NCI-H1417 treated with DMSO at 0.1 percent for 48 hours (cell line): ENCODE measurements at places on chromosomes 5 and 9.

DNA sequence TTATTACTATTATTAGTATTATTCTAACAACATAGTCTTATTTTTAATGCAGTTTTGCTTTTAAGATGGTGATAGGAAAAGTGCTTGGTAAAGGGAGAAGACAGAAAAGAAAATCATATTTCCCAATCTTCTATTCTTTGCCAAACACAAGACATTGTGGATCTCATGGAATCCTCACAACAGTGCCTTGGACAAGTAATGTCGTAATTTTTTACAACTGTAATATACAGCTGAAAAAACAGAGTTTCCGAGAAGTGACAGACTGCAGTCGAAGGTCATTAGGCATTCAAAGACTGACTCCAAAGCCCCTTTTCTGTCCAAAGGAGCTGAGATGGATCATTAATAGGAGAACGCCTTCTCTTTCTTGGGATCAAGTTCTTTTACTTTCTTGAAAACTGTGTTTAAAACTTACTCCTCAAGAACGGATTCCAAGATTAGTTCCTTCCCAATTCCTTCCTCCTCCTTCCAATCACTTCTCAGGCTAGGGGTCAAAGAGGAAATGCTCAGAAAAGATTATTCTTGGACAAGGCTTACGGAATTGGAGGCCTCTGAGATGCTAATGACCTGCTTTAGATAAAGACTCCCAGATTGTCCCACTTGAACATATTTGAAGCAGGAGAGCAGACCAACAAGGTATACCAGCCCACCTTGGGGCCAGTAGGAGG is 24.3 kb upstream of the TRIM32 start:
- no peak for DNase-seq

DNA sequence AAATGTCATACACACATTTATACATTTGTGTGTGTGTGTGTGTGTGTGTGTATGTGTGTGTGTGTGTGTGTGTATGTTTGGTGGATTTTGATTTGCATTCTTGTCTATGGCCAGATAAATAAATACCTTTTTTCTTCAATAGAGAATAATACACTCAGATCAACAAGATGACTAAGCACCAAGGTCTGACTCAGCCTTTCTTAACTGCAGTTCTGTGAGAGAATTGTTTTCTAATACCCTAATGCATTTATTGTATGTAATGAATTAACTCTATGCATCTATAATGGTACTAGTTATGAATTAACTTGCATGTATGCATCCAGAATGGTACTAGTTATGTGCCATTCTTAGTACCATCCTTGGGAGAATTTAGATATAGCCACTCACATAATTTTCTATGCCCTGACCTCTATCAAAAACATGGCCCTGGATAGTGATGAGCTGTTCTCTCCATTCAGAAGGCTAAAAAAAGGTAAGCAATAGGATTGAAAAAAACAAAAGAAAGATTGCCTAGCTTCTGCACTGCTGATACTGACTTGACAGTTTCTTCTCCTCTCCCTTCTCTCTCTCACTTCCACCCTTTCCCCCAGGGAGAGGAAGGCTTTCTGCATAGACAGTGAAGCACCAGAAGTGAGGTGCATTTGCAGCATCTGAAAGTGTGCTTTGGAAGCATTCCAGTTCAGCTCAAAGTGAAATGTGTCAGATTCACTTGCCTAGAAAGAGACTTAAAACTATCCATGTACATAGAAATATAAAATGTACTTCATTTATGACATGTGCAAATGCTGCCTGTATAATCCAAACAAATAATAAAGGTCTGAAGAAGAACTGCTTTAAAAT is 55.1 kb upstream of the CCDC112 start:
- DNase-seq = no peak

DNA sequence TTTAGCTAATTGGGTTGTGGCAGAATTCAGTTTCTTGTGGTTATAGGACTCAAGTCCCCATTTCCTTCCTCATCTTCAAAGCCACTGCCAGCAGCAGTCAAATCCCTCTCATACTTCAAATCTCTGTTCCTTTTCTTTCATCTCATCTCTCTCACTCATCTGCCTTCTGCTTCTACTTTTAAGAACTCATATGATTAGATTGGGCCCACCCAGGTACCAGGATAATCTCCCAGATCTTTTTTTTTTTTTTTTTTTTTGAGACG is 8.0 kb upstream of the REEP5 start:
- no peak for DNase-seq

DNA sequence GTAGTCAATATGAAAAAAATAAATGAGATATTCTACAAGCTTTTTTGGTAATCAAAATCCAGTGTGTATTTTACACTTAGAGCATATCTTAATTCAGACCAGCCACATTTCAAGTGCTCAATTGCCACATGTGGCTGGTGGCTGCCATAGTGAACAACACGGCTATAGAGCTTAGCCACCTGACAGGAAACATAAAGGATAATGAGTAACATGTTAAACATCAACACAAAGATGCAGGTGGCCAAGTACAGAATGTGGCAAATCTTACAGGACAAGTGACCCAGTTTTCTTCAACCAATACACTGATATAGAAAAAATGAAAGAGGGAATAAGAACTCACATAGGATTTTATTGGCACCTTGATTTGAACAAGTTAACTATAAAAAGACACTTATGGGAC is 61.4 kb downstream of the KIF24 start:
- no peak for DNase-seq

GRCh38 chr5:157288405-157289163 is 22.7 kb downstream of the CYFIP2 start:
- no peak for DNase-seq

- no peak for DNase-seq
These were observed 260.3 kb downstream of the ENC1 start for GRCh38 chr5:74380193-74380592.

DNA sequence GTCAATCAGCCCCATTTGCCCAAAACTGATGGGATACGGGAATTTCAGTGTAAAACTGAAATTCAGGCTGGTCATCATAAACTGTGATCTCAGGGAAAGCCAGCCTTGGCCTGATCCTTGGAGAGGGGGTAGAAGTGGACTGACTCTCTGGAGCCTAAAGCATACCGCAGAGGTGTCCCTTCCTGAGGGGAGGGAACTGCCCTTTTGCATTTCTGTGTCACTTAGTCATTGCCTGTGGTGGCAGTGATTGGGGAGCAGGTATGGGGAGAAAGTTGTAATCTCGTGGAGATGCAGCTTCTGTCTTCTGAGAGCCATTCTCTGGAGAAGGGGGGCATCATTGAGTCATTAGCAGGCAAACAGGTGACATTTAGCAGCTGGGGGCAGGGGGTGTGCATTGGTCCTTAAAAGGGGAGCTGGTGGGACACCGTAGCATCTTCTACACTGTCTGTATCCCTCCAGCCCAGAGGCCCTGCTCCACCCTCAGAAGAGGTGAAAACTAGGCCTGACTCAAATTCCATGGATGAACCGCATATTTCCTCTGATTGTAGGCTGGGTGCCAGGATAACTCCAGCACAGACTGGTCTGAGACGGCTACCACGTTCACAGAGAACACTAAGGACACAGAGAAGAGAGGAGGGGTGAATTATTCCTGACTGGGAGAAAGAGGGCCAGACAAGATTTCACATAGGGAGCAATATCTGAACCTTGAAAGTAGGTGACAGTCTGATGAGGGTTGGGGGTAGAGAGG is 143.3 kb downstream of the SEC61B start:
- no peak for DNase-seq

GRCh38 chr9:113179839-113180238 is 29.0 kb downstream of the SLC31A2 start:
- DNase-seq = no peak

DNA sequence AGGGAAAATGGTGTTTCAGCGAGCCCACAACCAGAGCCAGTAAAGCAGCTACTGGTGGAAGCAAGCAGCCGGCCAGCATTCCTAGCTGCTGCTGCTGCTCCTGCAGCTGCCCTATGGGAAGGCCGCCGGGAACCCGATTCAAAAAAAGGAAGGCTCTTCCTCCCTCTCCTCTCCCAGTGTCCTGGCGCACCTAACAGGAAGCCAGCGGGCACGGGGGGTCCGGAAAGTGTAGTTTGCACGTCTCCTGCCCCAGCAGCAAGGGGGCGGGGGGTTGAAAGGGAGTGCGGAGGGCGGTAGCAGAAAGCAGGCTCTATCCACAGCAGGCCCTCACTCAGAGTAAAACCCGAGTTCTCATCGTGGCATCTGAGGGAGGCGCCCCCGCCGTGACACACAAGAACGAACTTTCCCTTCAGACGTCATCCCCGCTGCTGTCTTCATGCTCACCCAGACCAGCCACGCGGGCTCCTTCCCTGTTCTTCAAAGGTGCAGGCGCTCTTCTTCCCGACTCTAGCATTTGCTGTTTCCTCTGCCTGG is 16.5 kb downstream of the GRXCR2 start:
- DNase-seq = no peak

- no peak for DNase-seq
These were observed 85.8 kb downstream of the MRPS27 start for GRCh38 chr5:72234265-72234700.

- DNase-seq = peak; percentile 55
These were observed 32.1 kb downstream of the NAIF1 start for GRCh38 chr9:128034821-128035652.

GRCh38 chr9:138020120-138020794 is 142.7 kb downstream of the CACNA1B start:
- DNase-seq = no peak

DNA sequence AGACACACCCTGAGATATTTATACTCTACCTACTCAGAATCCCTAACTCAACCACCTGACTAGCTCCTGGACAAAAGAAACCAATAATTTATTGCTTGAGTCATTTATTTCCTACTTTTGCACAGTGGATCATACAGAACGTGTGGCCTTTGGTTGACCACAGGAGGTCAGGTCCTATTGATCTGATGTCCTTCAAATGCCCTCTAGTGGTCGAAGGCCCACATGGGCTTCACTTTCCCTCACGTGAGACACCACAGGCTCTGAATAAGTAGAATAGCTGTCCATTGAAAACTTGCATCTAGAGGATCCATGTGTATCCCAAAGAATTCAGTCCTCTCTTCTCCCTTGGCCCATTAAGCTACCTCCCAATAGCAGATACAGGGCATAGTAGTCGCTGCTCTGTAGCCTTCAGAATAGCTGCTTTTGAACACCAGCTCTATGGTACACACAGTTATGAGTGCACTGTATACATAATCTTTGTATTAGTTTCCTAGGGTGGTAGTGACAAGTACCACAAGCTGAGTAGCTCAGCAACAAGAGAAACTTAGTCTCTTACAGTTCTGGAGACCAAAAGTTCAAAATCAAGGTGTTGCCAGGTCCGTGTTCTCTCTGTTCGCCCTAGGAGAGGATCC is 177.6 kb upstream of the SMARCA2 start:
- no peak for DNase-seq

DNA sequence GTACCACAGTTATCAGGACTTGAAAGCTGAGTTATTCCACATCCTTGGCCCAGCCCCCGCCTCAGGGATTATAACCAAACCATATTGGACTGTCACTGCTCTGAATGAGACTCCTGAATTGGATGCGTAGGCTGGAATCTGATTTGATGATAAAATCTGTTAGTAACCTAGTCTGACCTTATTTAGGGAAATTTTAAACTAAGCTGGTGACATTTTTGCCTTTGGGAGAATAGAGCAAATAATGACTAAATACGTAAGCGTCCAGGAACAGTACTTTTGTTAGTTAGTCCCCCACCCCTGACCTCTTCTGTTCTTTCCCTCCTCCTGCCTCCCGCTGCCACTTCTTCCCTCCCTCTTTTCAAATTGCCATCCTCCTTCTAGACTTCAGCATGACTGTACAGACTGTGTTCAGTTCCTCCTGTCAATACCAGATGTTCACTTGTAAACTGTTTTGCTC is 92.6 kb downstream of the TLE4 start:
- DNase-seq = no peak

DNA sequence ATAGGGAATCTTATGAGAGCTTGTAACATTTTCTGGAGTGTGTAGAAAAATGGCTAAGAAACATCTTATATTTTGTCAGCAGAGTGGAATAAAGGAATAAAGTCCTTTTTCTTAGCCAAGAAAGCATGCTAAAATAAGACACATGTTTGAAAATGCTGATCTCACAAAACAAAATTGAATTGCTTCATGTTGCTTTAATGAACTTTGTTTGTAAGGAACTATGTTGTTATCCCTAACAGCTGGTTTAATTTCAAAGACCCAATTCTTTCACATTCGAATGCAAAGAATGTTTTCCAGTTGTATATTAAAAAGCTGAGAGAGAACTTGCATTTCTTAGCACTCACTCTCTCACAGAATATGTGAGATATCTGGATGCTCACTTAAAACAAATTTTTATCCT is 107.6 kb downstream of the MUSK start:
- no peak for DNase-seq

DNA sequence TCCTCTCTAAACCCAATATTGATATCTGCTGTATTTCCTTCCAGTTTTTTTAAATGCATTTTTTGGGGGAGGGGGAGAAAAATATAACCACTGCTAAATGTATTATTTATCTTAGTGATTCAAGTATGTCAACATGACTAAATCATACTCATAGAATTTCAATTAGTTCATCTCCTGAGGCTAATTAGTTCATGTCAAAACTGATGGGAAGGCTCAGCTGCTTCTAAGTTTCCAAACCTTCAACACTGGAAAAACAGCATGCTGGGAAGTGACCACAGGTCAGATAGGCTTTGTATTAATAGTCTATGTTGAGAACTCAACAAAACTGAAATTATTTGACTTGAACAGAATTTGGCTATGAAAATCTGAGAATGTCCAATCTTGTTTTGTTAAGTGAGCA is 118.7 kb downstream of the TTLL11 start:
- no peak for DNase-seq

- no peak for DNase-seq
These were observed 34.1 kb upstream of the RAPGEF1 start for GRCh38 chr9:131773911-131774379.

DNA sequence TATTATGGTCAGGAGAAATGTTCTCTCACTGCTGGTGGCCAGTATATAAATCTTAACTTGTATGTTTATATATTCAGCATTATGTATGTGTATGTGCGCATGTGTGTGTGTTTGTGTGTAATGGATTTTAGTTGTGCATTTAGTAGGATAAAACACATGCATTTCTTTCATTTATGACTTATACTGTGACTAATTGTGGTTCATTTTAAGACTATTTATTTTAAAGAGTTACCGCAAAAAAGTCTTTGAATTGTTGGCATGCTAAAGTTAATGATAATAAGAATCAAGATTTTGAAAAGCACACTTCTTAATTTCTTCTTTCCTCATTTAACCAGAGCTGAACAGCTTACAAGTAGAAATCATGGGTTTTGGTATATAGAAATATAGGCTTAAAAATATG is 60.9 kb downstream of the RAI14 start:
- DNase-seq = no peak

GRCh38 chr5:36717131-36717695 is 110.8 kb downstream of the SLC1A3 start:
- no peak for DNase-seq

DNA sequence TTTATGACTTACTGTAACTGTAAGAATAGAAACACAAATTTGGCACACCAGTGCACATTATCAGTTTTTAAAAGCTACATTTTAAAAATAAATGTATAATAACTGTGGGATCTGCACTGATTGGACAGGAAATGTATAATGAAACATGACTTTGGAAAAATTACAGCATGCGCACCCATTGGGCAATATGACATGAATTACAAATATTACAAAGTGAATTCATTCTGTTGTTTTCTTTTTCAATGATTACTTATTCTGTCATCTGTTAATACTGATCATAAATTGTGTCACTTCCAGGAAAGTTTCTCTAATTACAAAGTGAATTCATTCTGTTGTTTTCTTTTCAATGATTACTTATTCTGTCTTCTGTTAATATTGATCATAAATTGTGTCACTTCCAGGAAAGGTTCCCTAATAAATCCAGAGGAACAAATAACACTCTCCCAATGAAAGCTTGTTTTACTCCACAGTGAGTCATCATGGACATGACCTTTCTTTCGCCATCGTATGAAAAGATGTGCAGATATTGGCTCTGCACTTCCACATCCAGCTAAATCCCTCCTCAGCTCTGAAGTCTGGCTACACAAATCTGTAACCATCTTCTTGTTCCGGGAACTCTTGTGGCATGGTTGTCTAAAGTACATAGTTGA is 297.0 kb upstream of the HAPLN1 start:
- DNase-seq = no peak
